ENCODE measurements at places on chromosomes 4 and X.

DNA sequence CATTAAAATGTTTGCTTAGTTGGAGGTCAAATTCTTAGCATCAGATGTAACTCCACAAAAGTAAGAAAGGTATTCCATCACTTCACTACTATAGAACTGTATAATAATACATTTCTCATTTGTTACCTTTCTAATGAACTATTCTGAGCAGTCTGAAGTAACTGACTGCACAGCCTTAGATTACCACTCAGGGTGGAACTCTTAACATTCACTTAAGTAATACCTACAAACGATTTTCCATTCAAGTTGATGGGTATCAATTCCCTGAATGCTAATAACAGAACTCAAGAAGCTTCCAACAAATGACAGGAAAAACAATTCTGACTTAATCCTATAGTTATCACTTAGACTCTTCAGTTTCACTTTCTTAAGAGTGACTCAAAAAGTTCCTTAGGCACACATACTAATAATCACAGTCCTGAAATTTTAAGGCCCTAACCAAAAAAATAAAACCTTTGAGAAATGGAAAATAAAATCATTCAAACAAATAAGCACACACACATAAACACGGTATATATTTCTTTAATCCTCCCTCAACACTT, 20.9 kb downstream of the HNRNPD start:
- no peak for DNase-seq

- DNase-seq, result no peak
Measured at GRCh38 chr4:138724530-138724929, 291.1 kb upstream of the NOCT start.

GRCh38 chr4:73193155-73193554, 65.4 kb downstream of the ANKRD17 start:
- no peak for DNase-seq

DNA sequence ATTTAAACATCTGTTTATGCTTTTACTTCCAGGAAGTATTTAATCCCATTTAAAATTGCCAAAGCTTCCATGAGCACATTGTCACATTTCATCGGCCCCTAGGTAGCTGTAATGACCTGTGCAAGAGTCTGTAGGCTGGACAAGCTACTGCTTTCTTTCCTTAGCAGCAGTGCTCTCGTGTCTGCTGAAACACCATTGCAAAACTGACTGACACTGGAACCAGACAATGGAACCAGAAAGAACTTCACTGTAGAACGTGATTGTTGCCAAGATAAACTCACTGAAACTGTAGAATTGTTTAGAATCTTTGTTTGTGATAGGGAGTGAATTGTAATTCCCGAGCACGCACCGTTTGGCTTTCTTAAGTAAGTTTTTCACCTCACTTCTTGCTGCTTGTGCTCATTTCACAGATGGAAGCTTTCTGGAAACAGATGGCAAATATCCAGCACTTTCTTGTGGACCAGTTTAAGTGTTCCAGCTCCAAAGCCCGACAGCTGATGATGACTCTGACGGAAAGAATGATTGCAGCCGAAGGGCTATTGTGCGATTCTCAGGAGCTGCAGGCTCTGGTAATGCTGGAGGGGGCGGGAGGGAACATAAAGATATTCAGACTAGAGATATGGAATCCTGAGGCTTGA, 36.9 kb downstream of the EVC start:
- no peak for DNase-seq

Measured in stimulated activated CD8-positive, alpha-beta memory T cell treated with anti-CD3 and anti-CD28 coated beads, Interleukin-2, amount 100 ng/mL, for 48 hours (primary cell).